Amniotic stem cell (primary cell): ENCODE measurements at places on chromosomes 1 and 21.

DNA sequence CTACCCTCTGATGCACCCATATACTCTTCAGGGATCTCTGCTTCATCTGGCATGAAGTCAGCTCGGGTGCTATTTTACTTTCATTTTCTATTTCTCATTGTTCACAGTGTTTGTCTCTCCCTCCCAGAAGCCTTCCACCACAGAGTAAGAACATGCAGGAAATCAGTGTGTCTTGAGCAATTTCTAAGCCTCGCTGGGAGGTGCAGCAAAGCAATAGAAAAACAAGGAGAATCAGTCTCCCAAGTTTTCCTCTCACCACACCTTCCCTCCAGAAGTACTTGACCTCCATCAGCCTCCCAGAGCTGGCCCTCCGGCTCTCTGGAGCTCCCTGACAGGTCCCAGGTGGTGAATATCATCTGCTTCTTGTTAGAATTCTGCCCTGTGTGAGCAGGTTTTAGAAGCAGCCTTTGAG is 594.7 kb upstream of the CAMK1G start:
- peak; percentile 13 for DNase-seq

DNA sequence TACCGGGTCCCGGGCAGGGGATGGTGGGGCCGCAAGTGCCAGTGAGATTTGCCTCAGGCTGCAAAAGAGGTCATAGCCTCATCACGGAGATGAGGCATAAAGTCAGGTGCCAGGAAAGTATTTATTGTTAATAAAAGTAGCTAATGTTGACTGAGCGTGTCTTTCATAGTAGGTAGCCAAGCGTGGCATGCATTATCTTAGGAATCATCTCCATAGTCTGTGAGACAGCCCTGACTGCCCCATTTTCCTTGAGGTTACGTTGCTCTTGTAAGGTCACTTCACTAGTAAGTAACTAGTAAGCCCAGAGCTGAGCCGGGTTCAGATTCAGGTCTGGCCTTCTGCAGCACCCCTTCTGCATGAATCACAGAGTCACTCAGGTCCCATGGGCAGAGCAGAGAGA is 174.2 kb downstream of the CAMTA1 start:
- DNase-seq: no peak

DNA sequence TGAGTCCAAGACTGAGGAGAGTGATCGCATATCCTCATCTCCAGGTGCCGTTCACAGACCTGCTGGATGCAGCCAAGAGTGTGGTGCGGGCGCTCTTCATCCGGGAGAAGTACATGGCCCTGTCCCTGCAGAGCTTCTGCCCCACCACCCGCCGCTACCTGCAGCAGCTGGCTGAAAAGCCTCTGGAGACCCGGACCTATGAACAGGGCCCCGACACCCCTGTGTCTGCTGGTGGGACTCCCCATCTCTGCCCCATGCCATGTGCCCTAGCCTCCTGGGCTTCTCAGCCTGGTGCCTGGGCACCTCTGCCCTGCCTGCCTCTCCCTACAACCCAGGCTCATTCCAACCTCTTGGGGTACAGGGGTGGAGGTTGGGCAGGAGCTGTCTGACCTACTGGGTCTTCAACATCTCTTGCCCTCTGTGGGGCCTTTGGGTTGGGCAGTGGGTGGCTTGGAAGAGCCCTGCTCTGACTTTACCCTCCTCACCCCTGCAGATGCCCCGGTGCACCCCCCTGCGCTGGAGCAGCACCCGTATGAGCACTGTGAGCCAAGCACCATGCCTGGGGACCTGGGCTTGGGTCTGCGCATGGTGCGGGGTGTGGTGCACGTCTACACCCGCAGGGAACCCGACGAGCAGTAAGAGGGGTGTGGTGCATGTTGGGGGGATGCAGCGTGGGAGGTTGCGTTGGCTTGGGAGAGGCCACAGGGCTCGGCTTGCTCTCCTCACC is 7.2 kb downstream of the AMPD2 start:
- no peak for DNase-seq

DNA sequence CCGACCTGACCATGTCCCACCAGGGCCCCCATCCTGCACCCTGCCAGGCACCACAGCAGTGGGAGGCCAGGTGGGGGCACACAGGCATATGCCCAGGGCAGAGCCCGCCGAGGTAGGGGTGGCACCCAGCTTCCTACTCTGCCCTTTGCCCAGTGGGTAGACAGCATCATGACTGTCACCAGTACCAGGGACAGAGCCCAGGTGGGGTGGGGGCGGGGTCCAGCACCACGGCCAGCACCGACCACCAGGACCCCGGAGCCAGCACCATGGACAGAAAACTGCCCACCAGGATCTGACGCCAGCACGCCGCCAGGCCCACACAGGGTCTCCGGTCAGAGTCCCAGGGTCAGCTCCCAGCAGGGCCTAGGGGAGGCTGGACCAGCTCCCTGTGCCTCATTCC is 3.8 kb downstream of the TAS1R3 start:
- DNase-seq: no peak

- no peak for DNase-seq
These were observed 21.4 kb downstream of the AHCYL1 start for GRCh38 chr1:110005971-110006370.
